Stimulated activated CD4-positive, alpha-beta T cell treated with anti-CD3 and anti-CD28 coated beads, Interleukin-2, amount 100 ng/mL, for 4 hours (primary cell): ENCODE measurements at places on chromosomes 6 and 20.

GRCh38 chr6:112613410-112613809, 266.3 kb downstream of the RFPL4B start:
- DNase-seq, result no peak

DNA sequence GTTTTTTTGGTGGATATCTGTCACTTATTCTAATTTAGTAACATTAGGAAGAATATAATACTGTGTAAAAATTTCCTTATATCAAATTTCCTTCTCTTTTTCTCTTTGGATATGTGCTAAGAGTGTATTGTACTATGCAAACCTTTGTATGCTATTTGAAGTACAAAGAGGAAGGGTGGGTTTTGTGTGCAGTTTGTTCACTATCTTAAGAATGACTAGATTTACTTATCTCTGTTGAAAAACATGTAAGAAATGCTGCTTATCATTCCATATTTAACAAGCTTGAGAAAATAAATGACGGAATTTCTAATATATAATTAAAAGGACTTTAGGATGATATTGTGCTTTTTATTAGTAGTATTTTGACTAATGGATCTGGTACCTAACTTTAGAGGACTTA, 13.1 kb downstream of the CD2AP start:
- DNase-seq, result no peak

- DNase-seq, result peak; percentile 39
Measured at GRCh38 chr20:2652724-2653555, 508 bp downstream of the NOP56 start.

DNA sequence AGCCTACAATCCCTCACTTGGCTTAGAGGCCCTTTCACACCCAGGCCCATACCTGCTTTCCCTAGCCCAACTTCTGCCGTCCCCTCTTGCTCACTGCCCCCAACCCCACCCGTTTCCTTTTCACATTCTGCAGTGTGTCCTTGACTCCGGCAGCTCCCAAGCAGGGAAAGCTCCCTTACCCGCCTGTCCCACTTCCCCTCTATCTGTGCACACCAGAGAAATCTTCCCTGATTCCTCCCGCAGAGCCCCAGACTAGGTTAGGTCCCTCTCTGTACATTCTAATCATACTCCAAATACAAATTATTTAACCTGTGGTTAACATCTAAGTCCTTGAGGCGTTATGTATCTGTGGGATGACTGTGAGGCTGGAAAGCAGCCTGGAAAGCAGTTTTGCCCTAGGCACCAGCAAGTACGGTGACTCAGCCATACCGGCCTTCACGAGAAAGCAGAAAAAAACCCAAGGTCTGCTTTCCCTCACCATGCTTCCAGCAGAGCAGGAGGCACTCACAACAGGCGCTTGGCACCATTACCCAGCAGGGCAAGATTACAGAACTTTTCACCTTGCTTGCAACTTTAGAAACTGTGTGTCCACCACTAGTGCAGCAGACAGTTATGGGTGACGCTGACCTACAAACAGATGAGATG, 22.3 kb downstream of the ELOVL5 start:
- no peak for DNase-seq

GRCh38 chr6:62150048-62150663, 135.9 kb downstream of the KHDRBS2 start:
- DNase-seq, result no peak

DNA sequence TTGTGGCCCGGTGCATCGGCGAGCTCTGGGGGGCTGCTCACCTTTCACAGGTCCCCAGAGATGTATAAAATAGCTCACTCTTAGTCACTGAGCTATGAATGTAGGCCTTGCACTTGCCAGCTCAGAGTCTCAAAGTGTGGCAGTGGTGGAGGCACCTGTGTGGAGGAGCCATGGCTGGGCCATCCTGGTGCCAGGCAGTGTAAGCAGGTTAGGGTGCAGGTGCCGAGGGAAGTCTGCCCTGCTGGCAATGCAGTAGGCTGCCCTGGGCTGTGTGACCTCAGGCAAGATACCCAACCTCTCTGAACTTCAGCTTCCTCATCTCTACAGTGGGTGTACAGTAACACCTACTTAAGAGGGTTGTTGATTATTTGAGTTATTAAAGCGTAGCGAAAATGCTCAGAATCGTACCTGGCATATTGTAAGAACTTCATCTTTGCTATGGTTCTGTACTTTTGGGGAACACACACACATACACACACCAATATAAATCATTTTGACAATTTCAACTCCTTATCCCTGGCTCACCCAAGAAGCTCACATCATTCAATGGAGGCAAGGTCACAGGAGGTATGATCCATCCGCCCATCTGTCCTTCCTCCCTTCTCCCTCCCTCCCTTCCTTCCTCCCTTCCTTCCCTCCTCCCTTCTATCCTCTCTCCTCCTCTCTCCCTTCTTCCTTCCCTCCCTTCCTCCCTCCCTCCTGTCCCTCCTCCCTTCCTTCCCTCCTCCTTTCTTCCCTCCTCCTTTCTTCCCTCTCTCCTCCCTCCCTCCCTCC, 66.8 kb upstream of the STX16 start:
- DNase-seq, result no peak

DNA sequence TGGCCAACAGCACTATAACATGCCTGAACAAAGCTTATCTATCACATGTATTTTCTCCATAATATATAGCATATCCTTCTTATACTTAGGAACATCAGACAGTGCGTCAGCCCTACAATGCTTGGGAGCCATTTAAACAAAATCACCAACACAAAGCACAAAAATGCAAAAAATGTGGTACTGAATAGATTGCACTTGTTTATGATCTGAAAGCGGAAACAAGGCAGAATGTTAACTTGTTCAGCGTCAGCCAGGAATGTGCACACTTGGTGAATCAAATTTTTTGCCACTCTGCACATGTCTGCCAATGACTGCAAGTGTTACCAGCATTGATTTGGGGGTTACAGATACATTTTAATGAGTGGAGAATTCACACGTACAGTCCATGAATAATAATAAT, 14.8 kb downstream of the SLC35A1 start:
- DNase-seq, result no peak

DNA sequence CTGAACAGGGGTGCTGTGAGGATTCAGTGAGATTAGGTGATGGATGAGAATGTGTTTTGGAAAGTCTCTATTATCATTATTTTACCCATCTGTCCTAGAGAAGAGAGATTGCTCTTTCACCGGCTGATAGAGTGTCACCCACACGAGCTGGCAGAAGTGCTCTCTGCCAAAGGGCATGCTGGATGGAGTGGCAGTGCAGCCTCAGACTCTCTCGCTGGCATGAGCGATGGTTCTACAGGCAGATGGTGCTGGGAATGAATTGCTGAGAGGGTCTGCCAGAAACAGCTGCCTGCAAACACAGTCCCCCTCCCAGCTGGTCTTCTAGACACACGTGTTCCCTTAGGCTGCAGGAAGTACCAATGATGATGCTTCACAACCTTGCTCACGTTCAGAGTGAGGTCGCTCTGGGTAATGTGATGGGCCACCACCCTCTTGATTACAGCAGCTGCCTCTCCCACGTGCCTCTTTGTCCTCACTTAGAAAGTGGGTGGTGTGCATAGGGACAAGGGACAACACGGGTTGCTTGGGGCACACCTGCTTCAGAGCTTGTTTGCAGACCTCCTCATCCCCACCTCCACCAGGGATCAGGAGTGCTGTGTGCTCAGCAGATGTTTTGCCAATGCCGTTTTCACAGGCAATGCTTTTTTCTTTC, 84.7 kb downstream of the FOXA2 start:
- no peak for DNase-seq

GRCh38 chr6:115898246-115898645, 162.4 kb downstream of the FRK start:
- no peak for DNase-seq

- DNase-seq, result no peak
Measured at GRCh38 chr6:20817806-20818320, 283.6 kb downstream of the CDKAL1 start.

GRCh38 chr20:41422953-41423352, 56.3 kb upstream of the EMILIN3 start:
- no peak for DNase-seq

DNA sequence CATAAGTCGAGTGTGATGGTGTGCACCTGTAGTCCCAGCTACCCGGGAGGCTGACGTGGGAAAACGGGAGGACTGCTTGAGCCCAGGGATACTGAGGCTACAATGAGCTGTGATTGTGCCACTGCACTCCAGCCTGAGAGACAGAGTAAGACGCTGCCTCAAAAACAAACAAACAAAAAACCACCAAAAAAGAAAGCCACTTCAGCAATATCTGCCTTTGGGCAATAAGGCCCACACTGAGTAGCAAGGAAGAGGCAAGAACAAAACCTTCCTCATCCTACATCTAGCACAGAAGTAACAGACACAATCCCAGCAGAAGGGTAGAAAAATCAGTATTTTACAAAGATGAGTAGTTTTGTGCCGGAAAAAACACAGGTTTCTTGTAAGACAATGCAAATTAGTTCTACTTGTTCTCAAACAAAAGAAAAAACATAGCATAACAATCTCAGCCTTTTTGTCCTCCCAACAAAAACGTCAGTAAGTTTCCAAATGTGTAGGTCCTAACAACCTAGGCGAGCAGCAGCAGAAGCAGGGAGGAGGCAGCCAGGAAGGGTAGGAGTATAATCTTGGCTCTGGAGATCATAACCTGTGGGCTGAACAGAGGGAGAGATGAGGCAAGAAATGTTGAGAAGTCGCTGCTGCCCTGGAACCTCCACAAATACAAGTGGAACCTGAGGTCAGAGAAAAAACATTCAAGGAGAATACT, 5.7 kb downstream of the PPP1R10 start:
- DNase-seq, result no peak

DNA sequence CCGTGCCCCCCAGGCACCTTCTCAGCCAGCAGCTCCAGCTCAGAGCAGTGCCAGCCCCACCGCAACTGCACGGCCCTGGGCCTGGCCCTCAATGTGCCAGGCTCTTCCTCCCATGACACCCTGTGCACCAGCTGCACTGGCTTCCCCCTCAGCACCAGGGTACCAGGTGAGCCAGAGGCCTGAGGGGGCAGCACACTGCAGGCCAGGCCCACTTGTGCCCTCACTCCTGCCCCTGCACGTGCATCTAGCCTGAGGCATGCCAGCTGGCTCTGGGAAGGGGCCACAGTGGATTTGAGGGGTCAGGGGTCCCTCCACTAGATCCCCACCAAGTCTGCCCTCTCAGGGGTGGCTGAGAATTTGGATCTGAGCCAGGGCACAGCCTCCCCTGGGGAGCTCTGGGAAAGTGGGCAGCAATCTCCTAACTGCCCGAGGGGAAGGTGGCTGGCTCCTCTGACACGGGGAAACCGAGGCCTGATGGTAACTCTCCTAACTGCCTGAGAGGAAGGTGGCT, 960 bp downstream of the TNFRSF6B start:
- no peak for DNase-seq

- DNase-seq, result no peak
Measured at GRCh38 chr20:58146081-58146745, 82.2 kb downstream of the ANKRD60 start.

DNA sequence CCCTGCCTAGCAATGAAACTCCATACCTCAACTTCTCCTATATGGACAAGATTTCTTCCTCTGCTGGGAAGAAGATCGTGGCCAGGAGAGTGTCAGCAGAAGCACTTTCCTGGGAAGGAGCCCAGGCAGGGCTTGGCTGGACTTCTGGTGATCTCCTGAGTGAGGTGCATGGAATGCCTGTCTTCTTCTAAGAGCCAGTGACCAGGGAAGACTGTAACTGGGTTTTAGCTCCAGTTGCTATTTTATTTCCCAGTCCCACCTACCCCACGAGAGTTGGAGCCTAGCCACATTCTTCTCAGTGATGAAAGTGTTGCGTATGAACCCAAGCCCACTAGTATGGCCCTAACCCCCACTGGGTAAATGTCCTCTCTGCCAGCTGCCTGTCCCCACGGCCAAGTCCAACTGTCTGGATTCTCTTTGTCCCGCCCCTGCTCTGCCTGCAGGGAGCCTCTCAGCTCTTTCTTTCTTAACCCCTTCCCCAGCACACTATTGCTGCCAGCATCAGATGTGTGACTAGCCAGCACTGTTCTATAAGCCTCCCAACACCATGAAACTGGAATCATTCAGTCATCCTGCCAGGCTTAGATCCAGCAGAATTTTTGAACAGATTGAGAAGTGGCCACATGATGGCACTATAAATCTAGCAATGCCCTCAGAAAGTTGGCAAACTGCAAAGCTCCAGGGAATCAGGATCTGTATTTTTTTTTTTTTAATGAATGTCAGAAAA, 69.8 kb upstream of the FAM184A start:
- DNase-seq, result no peak

- DNase-seq, result no peak
Measured at GRCh38 chr20:5827098-5827853, 77.1 kb downstream of the SHLD1 start.

- no peak for DNase-seq
Measured at GRCh38 chr6:137231895-137232294, 12.7 kb upstream of the IFNGR1 start.

GRCh38 chr6:150435832-150436231, 67.0 kb downstream of the IYD start:
- no peak for DNase-seq

GRCh38 chr6:118783931-118784550, 109.9 kb upstream of the ASF1A start:
- DNase-seq, result no peak

DNA sequence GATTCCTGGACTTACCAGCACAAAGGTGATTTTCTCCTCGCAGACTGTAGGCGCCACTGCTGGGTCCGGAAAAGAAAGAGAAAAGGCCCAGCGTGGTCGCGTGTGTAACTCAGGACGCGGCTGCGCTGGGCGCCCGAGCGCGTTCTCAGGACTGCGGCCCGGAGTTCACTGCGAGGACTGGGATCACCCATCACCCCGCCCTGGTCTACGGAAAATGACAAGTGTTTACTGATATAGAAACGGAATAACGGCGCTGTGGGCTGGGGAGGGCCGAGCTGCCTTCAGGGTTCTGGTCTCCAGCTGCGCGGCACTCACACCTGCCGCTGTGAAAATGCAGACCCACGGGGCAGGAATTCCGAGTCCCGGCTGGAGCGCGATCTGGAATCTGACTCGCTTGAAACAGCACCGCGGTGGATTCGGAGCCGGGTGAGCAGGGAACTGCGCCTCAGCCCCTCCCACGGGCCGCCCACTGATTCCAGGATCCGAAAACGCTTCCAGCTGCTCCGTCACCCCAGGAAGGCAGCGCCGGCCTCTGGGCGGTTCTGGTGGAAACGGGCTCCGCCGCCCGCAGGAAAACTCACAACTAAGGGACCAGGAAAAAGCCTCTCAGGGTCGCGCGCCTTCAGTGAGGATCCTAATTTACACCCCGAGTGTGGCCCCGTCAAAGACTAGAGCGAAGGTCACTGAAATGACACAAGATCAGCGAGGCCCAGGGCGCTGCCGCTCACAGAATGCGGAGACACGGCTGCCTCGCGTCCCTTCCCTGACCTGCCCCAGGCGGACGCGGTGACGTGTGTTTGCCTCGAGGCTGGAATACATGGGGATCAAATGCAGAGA, 34.5 kb downstream of the HLA-A start:
- peak; percentile 25 for DNase-seq

DNA sequence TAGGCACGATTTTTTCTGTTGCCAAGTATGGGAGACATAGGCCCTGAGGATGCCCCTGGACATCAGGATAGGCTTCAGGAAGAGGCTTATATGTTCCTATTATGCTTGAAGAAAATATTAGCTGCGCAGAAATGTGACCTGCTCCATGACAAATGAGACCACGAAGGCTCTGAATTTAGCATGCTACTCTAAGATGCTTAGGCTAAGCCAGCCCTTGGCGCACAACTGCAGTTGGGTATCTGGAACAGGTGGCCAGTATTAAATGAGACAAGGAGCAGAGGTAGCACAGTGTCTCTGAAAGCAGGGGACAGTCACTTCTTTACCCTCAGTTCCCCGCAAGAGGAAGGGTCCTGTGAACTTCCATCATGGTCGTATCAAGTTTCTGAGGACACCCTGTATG, 90.0 kb downstream of the RREB1 start:
- no peak for DNase-seq
